ENCODE measurements at places on chromosomes 16 and 17. TPM values are rescaled to one million over a fixed set of nuclear protein-coding genes. Genes with fewer than 3 reads are reported as not detected.

DNA sequence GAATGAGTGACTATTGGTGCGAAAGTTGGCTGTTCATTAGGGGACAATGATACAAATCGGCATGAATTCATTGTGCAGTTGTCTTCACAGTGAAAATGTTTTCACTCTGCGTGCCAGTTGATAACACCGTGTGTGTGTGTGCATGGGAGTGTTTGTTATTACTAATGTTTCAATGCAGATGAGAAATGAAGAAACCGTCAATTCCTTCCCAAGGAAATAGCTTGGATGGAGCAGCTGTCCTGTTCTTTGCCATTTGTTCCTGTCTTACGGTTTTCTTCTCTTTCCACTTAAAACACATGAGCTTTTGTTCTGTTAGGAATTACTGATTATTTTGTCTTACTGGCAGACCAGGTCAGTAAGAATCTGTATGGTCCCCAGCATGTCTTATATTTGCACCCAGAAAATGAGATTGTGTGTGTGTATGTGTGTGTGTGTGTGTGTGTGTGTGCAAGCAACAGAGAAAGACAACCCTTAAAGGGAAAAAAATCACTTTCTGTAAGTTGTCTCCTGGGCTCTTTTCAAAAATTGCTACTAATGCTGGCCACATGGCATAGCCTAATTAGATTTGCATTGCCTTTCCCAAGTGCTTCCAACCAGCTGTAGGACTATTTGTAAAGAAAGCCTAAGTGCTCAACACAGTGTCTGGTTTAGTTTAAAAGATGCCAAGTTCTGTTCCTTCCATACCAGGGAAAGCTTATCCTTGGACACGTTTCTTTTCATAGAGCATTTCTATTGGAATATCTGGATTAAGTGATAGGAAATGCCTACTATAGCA lies 23.8 kb downstream of the SHISA9 start:
- no peak for DNase-seq

DNA sequence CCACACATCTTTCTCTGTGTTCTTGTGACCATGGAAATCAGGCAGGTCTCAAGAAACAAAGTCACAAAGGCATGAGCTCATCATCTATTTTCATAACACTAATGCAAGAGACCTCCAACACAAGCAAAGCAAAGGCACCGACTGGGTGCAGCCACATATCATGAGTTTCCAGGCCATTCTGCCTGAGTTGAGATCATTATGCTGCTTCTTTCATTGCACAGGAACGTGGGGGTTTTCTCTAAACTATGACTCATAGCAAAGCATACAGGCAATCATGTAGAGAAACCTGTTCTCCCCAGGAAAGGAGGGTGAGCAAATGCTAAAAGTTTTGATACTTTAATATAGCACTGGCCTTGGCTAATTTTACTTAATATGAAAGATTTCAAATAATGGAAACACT lies 60.7 kb downstream of the GRIN2A start:
- DNase-seq, result no peak

Gene ABCA6
- 0.03 TPM for total RNA-seq

DNA sequence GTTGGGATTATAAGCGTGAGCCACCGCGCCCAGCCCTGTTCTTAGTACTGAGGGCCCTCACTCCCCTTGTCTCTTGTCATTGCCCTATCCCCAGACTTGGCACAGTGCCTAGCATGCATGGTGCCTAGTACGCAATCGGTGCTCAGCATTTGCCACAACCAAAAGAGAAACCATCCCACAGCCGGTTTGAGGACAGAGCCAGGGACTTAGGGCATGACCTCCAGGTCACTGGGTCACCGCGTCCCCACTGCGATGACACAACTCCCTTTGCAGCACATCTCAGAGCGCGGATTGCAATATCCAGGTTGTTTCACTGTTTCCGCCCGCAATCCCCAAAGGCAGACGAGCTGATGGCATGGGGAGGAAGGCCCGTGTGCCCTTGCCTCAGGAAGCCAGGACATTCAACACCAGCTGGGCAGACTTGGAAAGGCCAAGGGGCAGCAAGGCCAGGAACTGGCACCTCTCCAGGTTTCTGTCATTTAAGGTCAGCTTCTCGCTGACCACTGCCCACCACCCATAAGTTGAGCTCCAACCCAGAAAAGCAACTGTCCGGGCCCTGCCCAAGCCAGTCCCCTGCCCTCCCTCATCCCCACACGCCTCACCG lies 274.5 kb downstream of the MRTFB start:
- DNase-seq, result no peak

Gene MEIOC
- total RNA-seq, result not detected

DNA sequence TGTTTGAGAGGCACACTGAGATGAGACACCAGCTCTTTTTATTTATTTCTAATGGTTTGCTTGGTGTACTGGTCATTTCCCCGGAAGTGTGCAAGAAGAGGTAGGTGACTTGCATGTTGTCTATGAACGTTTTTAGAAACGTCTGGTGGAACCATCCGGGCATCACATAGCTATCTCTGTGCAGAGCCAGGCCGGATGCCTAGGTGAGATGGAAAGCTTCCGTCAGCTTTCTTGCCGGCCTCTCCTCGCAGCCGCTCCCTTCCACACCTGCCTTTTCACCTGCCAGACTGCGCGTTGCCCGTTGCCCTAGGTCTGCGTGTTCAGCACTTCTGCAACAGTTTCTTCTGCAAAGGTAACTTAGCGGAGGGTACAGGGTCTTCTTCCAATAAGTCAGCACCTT lies 416.0 kb downstream of the WWOX start:
- DNase-seq, result peak; percentile 60

Gene SMPD3
- 0.18 TPM for total RNA-seq

Data from G401 (cell line).